ENCODE measurements at places on chromosomes 5 and 9. TPM values are rescaled to one million over a fixed set of nuclear protein-coding genes. Genes with fewer than 3 reads are reported as not detected.

Gene ARAP3
- 4.2 TPM for total RNA-seq

Gene RANBP17
- 2.4 TPM for total RNA-seq

Gene NXNL2
- 0.99 TPM for total RNA-seq

Gene FAXDC2
- total RNA-seq, result 0.55 TPM

Gene PCDHGB1
- total RNA-seq, result 1.7 TPM

Gene SOWAHA
- 0.10 TPM for total RNA-seq

Gene BNC2
- 6.2 TPM for total RNA-seq
